ENCODE measurements at places on chromosomes 3 and 15.

DNA sequence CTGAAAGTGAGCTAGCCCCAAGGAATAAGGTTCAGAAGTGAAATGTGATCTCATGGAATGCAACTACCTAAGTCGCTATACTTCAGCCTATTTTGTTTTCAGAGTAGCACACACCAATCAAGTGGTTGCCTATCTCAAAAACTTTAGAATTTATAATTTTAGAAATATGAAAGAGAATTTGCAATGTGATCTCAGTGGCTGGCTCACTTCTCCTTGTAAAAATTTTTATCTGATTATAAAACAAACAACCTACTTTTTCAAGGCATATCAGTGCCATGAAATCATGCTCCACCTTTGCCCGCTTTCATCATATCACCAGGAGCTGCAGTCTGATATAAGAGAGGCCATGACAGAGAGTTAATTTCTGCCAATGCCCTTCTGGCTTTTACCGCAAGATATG lies 47.3 kb downstream of the CLDN11 start:
- no peak for DNase-seq

- no peak for DNase-seq
Measured at GRCh38 chr3:184290331-184290730, 8.7 kb upstream of the PSMD2 start.

DNA sequence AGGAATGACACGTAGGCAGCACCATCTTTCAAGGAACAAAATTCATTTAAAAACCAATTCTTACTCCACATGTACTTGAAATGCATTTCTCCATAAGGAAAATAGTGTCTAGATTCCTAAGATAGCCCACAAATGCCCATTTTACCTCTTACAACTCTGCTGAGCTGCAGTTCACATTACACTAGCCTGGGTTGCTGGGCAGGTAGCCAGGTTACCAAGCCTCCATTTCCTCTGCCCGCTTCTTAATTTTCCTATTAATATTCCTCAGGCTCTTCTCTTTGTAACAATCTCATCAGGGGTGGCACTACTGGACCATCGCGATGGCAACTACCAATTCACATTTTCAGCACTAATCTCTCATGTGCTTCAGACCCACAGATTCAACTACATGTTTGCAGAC lies 10.8 kb downstream of the ATP13A3 start:
- DNase-seq: no peak

DNA sequence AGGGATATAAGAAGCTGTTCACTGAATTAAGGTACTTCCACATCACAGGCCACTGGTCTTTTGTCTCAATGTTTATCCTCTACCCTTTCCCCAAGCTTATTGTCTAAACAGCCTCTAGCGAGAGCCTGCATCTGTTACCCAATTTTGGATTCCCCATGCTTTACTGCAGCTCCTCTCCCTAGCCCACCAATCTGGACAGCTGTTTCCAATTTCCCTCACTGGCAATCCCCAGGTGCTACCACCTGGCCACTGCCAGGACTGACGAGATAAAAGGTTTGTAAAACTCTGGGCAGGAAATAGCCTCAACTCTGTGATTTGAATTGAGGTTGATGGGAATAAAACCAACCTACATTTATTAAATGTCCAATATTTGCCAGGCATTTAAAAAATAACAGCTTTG lies 58.0 kb upstream of the TEX9 start:
- no peak for DNase-seq

Data from sciatic nerve (tissue), 2 donors.